Heart left ventricle (tissue), 16 donors: ENCODE measurements at places on chromosomes 13 and 19. TPM values are rescaled to one million over a fixed set of nuclear protein-coding genes. Genes with fewer than 3 reads are reported as not detected.

DNA sequence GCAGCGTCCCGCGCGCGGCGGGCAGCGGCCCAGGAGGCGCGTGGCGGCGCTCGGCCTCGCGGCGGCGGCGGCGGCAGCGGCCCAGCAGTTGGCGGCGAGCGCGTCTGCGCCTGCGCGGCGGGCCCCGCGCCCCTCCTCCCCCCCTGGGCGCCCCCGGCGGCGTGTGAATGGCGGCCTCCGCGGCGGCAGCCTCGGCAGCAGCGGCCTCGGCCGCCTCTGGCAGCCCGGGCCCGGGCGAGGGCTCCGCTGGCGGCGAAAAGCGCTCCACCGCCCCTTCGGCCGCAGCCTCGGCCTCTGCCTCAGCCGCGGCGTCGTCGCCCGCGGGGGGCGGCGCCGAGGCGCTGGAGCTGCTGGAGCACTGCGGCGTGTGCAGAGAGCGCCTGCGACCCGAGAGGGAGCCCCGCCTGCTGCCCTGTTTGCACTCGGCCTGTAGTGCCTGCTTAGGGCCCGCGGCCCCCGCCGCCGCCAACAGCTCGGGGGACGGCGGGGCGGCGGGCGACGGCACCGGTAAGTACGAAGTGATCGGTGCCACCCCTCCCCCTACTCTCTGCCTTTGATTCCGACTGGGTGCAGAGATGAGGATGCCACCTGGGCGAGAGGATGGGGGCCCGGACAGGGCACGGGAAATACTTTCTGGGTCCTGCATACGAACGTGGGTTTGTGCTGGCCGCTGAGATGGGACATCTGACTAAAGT is 874 bp downstream of the TRIM28 start:
- no peak for DNase-seq

- DNase-seq: no peak
These were observed 200.2 kb downstream of the MTUS2 start for GRCh38 chr13:29020314-29020713.

DNA sequence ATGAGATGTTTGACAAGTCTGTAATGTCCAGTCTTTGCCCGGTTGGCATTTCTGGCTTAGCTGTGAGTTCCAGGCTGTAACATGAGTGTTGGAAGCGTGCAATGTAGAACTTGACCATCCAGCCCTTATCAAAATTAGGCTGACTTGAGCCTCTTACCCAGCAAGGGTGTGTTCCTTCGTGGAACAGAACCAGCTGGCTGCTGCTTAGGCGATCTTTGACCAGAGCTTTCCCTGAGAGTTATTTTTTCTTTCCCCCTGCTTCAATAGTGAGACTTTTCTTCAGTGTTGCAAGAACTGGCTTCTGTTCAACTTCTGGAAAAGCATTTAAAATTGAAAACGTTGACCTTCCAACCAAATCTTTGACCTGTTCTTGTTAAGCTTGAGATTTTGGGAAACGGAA is 6.5 kb downstream of the TNFSF13B start:
- DNase-seq: peak; percentile 33

LRRC63 gene
- not detected for total RNA-seq

- DNase-seq: peak; percentile 53
These were observed at the start of gene TMEM221 for GRCh38 chr19:17448131-17448967. Gene TMEM221, minus strand, starts transcription at chr19:17448668. Its CDS starts 206 bp downstream, at chr19:17448462.
